Aorta (tissue), 5 donors: ENCODE measurements at places on chromosomes 5 and 9. TPM values are rescaled to one million over a fixed set of nuclear protein-coding genes. Genes with fewer than 3 reads are reported as not detected.

The HTR1A gene
- not detected for total RNA-seq

- DNase-seq = no peak
- H3K27ac ChIP-seq = no peak overlapping the region
- H3K4me3 ChIP-seq = no peak overlapping the region
- H3K36me3 ChIP-seq = peaks cover 7% of the 10 kb centered on the region
- no peaks in the 10 kb centered on the region for H3K27me3 ChIP-seq
Observed at GRCh38 chr9:92236915-92237314, 56.6 kb downstream of the IARS1 start.

The SPINK4 gene
- total RNA-seq = not detected

GRCh38 chr5:93281980-93282772 is 298.8 kb downstream of the NR2F1-AS1 start:
- no peaks in the 10 kb centered on the region for H3K4me1 ChIP-seq
- H3K36me3 ChIP-seq = no peaks in the 10 kb centered on the region
- H3K4me3 ChIP-seq = no peak overlapping the region
- no peak overlapping the region for H3K27ac ChIP-seq

DNA sequence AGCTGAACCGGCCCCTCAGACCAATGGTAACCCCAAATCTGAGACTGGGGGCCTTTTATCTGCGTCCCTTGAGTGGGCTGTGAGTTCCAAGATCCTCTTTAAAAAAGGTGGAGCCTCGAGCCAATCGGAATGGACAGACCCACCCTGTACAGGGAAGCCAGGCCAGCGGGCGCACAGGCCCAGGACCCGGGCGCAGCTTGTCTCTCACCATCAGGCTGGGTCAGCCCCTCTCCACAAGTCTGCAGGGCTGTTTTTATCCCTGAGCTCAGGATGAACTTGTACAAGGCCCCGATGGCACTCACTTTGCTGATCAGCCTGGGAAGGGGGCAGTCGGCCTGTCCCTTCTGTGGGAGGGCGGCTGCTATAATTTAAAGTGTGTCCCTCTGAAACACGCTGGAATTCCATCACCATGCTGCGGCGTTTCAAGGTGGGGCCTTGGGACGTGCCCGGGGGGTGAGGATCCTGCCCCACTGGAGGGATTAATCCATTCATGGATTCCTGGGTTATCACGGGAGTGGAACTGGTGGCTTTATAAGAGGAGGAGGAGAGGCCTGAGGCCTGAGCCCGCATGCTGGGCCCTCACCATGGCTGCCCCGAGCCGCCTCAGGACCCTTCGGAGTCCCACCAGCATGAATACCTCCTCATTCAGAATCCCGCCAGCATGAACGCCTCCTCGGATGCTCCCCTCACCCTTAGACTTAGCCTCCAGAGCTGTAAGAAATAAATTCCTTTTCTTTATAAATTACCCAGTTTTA is 14.1 kb downstream of the EXD3 start:
- H3K27ac ChIP-seq = no peak overlapping the region
- H3K4me3 ChIP-seq = no peak overlapping the region
- H3K27me3 ChIP-seq = no peaks in the 10 kb centered on the region
- no peak for DNase-seq
- H3K36me3 ChIP-seq = no peaks in the 10 kb centered on the region
- peaks cover 4% of the 10 kb centered on the region for H3K4me1 ChIP-seq

DNA sequence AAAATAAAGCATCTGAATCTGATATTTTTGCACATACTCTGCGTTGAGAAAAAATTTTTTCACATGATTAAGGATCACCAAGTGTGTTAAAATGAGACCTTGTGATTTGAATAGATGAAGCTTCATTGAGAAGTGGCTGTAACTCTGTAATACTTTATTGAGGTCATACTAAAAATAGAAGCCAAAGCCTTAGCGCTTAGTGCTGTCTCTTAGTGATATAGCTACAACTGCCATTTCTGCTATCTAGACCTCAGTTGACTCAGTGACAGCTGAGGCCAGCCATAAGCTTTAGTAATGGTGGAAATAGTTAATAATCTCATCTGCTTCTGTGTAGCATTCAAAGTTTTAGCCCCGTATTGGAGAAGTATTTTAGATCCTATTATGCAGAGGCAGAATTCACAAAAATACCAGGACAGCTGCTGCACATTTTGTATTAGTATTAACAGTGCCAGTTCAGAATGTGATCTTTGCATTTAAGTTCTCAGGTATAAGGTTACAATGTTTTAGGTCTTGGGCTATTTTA is 107.4 kb upstream of the SGCD start:
- no peak for DNase-seq
- no peak overlapping the region for H3K27ac ChIP-seq
- no peak overlapping the region for H3K4me3 ChIP-seq
- no peaks in the 10 kb centered on the region for H3K4me1 ChIP-seq
- H3K27me3 ChIP-seq = no peaks in the 10 kb centered on the region

DNA sequence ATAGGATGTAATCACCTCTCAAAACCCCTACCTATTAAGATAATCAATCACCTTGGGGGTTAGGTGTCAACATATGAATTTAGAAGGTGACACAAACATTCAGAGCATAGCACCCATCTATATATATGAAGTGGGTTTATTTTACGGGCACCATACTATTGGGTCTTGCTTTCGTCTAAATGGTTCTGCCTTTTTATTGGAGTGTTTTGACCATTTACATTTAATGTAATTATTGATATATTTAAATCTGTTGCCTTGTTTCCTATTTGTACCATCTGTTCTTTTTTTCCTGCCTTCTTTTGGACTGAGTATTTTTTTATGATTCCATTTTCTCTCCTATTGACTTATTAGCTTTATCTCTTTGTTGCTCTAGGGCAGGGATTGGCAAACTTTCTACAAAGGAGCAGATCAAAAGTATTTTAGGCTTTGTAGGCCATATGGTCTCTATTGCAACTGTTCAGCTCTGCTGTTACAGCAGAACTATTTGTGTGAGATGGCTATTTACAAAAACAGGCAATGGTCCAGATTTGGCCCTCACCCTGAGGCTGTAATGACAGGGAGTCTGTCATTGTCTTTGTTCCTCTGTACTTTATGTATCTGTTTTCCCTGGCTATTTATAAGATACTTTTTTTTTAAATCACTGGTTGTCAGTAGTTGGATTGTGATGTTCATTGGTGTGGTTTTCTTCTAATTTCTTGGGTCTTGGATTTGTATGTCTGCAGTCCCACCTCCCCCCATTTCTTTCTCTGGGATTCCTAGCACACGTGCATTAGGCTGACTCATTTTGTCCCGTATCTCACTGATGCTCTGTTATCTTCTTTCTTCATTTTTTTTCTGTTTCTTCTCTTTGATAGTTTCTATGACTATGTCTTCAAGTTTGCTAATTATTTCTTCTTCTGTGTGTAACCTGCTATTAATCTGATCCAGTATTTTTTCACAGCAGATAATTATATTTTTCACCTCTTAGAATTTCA is 127.1 kb downstream of the DAB2IP start:
- H3K4me1 ChIP-seq = no peaks in the 10 kb centered on the region
- H3K27ac ChIP-seq = no peak overlapping the region
- H3K4me3 ChIP-seq = no peak overlapping the region
- DNase-seq = no peak
- no peaks in the 10 kb centered on the region for H3K27me3 ChIP-seq

The OR2V2 gene
- total RNA-seq = not detected

DNA sequence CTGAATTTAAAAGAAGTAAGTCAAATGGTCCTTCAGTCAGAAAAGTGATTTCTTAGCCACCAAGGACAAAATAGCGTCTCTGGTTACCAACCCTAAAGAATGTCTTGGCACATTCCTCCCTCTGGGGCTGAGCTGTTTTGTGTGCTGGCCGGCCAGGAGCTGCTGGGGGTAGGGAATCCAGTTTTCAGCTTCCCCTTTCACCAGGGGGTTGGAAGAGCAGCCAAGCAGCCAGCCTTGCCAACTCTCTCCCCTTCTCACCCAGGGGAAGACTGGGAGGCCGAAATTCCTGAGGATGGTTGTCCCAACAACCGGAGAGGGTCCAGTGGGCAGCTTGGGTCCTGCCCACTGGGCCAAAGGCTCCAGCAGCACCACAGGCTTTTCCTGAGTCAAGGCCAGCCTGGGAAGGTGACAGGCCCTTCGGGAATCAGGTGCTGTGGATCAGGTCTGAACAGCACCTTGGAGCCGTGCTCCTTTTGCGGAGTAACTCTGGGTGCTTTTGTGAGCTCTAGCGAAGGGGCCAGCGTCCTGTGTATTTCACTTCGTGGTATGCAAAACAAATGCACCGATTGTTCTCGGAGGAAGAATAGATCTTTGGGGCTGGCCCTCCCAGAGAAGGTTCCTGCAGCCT is 4.2 kb downstream of the WWC1 start:
- no peaks in the 10 kb centered on the region for H3K4me1 ChIP-seq
- DNase-seq = no peak
- H3K36me3 ChIP-seq = no peaks in the 10 kb centered on the region
- no peak overlapping the region for H3K27ac ChIP-seq
- H3K27me3 ChIP-seq = no peaks in the 10 kb centered on the region

The PCDHB10 gene
- total RNA-seq = 7.7 TPM

DNA sequence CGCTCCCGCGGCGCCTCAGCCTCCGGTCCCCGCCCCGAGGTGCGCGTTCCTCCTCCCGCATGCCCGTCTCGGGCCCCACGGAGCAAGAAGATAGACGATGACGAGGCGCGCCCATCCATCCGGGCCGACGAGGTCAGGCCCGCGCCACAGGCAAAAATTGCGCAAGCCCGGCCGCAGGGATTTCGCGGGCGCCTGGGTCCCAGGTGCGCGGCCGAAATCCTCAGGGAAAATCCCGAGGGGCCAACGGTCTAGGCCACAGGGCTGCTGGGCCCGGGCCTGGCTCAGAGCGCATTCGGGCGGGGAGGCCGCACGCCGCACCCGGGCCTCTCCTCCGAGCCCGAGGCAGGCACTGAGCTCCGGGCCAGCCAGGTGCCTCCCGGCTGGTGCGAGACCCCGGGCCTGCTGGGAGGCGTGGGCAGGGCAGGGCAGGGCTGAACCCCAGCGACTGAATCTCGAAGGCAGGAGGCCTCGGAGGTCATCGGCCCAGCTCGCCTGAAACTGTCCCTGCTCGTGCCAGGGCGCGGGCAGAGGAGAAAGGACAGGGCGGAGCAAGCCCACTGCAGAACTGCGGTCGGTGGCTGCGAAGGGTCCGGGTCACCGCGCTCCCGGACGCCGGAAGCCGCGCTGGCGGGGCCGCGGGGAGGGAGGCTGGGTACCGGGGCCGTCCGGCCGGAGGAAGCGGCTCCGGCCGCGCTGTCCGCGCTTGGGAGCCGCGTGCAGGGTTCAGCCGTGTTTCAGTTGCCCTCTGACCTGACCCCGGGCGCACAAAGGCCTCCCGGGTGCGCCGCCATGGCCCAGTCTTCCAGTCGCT is 66.8 kb downstream of the FOXD1 start:
- no peak overlapping the region for H3K4me3 ChIP-seq
- no peaks in the 10 kb centered on the region for H3K36me3 ChIP-seq
- H3K27me3 ChIP-seq = no peaks in the 10 kb centered on the region
- DNase-seq = no peak
- no peak overlapping the region for H3K27ac ChIP-seq

DNA sequence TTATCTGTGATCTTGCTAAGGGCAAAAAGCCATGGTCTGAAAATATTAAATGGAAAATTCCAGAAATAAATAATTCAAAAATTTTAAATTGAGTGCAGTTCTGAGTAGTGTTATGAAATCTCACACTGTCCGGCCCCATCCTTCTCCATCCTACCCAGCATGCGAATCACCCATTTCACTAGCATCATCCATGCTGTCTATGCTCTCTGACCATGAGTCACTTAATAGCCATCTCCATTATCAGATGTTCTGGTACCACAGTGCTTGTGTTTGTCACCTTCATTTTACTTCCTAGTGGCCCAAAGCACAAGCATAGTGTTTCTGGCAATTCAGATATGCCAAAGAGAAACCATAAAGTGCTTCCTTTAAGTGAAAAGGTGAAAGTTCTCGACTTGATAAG is 63.3 kb upstream of the SMC5 start:
- H3K27me3 ChIP-seq = no peaks in the 10 kb centered on the region
- H3K27ac ChIP-seq = no peak overlapping the region
- no peak for DNase-seq
- no peak overlapping the region for H3K4me3 ChIP-seq
- no peaks in the 10 kb centered on the region for H3K4me1 ChIP-seq
